CD4-positive, alpha-beta T cell treated with Interleukin-2 at 100 ng/mL for 4 hours (primary cell): ENCODE measurements at places on chromosomes 7 and 10.

DNA sequence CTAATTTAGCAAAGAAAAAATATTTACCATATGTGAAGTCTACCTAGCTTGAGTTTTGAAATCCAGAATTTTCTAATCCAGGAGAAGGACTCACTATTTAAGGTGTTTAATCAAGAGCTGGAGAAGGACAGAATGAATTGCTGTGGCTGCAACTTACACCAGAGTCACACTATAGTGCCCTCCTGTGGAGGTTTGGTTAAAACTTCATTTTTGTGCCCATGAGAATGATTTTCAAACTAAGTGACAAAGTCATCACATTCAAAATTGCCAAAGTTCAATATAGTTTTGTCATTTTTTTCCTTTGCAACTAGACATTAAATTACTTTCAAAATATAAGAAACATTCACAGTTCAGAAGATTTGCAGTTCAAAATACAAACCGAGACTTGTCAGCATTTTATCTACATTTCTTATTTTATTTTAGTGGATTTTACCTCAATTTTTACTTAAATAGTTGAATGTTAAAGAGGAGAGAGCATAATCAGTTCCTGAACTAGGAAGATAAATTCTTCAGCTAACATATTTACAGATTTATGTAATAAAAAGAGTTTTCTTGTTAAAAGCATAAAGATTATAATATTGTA lies 70.7 kb downstream of the CABCOCO1 start:
- peak; percentile 37 for DNase-seq

- DNase-seq: no peak
Measured at GRCh38 chr7:16471933-16472332, 6.4 kb upstream of the SOSTDC1 start.

GRCh38 chr7:138458576-138459412 lies 1.3 kb upstream of the TRIM24 start:
- no peak for DNase-seq

- DNase-seq: peak; percentile 54
Measured at GRCh38 chr7:3897430-3898372, 596.6 kb downstream of the SDK1 start.

- no peak for DNase-seq
Measured at GRCh38 chr7:48090095-48090805, 1.2 kb downstream of the UPP1 start.

DNA sequence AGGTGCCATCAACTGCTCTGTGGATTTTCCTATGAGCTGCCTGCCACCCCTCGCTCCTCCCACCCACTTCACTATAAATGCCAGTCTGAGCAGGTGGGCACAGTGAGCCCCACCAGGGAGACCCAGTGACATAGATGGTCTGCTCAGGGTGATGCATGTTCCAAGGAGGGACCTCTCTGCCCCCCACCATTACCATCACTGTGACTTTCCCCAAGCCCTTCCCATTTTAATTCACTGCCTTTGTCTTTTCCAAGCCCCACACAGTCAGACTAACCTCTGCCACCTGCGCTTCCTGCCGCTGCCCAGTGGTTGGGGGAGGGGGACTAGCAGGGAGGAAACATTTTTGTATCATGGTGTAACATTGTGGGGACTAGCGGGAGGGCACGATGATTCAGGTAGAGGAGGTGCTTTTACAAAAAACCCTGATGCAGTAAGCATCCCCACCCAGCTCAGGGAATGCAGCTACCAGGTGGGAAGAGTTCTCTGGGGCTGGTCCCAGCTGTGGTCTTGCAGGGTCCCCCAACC lies 24.6 kb downstream of the PRSS2 start:
- peak; percentile 66 for DNase-seq

DNA sequence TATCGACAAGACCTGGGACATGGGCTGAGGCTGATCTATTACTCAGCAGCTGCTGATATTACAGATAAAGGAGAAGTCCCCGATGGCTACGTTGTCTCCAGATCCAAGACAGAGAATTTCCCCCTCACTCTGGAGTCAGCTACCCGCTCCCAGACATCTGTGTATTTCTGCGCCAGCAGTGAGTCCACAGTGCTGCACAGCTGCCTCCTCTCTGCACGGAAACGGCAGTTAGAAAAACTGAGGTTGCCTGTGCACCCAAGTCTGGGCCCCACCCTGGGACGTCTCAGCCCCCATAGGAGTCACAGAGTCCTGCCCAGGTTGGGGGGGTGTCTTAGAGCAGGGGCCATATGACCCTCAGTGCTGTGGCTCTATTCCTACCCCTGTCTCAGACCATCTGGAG lies 167.4 kb upstream of the PRSS58 start:
- DNase-seq: no peak

GRCh38 chr7:71543396-71543795 lies 411.5 kb downstream of the GALNT17 start:
- DNase-seq: no peak

- DNase-seq: no peak
Measured at GRCh38 chr7:127954357-127954748, 76.9 kb downstream of the LRRC4 start.

DNA sequence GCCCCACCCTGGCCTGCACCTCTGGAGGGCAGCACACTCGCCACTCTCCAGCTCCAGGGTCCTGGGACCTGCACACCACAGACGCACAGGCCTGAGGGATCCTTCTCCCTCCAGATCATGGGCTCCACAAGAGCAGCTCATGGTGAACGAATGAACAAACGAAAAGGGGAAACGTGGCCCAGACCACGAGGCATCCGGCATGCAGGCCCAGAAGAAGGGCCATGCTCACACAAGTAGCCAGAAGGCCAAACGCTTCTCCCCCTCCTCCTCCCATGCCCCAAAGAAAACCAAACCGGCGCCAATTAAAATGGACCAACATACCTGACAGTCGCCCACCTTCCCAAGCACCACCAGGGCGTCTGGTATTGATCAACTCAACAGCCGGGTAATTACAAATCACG lies 30.4 kb downstream of the MAD1L1 start:
- DNase-seq: no peak

DNA sequence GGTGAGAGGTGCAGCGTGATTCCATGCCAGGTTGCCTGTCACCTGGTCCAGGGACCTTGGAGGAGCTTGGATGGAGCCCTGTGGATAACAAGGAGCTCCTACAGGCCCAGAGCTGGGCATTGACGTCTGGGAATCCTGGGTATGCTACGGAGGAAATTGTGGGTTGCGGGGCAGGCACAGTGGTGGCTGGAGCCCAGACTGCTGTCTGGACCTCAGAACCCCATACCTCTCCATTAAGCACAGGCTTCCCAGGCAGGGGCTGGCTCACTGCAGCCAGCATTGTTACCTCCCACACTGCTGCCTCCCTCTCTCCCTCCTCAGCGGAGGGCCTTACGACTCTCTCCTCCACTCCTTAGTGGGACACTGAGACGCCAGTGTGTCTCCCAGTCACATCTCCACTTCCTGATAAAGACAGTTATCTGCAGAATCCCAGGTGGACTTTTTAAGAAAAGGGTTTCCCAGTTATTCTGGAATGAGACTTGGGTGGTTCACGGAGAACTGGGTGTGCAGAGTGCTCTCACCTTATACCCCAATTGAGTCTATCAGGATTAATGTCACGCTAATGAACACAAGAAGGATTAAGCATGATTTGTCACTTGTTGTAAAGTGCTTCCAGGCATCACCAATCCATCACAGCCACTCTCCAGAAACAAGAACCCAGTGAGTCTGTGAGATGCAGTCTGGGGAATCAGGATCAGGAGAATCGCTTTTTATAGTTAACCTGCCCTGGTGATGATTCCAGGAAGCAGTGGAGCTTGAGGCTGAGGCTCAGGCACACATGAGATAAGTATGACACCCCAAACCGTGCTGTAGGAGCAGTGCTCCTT lies 309.4 kb downstream of the RPS24 start:
- no peak for DNase-seq

DNA sequence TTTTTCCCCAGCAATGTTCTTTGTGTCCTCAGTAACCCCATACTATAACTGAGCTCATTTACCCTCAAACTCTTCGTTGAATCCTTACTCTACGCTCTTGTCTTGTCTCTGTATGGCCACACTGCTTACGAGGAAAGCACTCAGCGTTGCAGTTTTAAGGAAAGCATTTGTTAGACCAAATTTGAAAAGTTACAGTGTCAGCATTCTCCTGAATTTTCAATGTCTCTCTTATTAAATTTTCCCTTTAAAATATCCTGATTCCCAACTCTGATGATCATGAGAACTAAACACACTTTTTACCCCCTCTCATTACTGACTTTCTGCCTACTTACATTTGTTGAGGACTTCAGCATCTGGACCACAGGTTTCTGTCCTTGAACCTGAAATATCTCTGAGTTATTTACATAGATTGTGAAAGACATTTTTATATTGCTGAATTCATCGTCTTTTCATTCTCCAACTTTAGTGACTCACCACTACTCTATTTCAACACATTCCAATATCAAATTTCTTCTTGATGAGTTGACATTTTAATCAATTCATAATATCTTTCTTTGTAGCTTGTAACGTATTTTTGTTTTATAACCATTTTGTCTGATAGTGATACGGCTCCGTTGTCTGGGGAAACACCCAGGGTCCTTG lies 19.8 kb upstream of the VWDE start:
- DNase-seq: no peak

GRCh38 chr7:108014215-108014614 lies 11.3 kb upstream of the LAMB1 start:
- no peak for DNase-seq

GRCh38 chr7:94431176-94431575 lies 36.5 kb downstream of the COL1A2 start:
- DNase-seq: no peak

- DNase-seq: no peak
Measured at GRCh38 chr7:45689797-45690761, 115.9 kb downstream of the ADCY1 start.

- no peak for DNase-seq
Measured at GRCh38 chr7:76155938-76156337, 45.8 kb upstream of the SRRM3 start.

- DNase-seq: no peak
Measured at GRCh38 chr10:128908499-128908898, 558.5 kb upstream of the MGMT start.

DNA sequence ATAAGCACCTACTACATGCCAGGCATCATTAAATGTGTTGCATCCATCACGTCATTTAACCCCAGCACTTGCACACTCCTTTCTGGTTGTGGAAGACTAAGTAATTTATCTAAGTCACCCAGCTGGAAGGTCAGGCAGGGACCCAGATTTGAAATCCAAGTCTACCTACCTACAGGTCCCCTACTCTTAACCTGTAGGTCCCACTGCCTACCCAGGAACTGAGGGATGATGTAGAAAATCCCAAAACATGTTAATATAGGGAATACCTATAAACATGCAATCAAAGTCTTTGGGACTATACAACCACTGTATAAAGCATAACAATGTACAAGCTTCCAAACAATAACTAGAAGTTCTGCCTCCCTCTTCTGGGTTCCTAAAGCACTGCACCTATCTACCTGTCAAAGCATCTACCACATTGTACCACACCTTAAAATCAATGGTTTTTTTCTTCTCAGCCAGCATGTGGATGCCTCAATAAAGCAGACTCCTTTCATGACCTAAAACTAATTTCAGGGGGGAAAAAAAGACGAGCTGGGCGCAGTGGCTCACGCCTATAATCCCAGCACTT lies 5.6 kb downstream of the IL6 start:
- no peak for DNase-seq

GRCh38 chr7:135143885-135144668 lies 3.8 kb upstream of the TMEM140 start:
- no peak for DNase-seq

GRCh38 chr7:16095171-16095950 lies 326.0 kb downstream of the CRPPA start:
- DNase-seq: no peak

DNA sequence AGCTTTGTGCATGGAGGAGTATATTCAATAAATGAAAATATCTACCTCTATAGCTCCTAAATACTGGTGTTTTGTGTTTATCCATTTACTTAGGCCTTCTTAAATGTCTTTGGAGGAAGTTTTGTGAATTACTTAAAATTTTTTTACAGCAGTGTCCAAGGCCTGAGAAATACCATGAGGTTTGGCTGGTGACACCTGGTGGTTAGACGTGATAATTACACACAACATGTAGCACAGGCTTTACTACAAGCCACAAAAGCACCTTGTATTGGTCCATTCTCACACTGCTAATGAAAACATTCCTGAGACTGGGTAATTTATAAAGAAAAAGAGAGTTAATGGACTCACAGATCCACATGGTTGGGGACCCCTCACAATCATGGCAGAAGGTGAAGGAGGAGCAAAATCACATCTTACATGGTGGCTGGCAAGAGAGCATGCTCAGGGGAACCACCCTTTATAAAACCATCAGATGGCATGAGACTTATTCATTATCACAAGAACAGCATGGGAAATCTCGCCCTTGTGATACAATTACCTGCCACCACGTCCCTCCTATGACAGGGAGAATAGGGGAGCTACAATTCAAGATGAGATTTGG lies 20.6 kb downstream of the HYAL4 start:
- DNase-seq: peak; percentile 58

GRCh38 chr10:31999836-32000235 lies 56.4 kb downstream of the KIF5B start:
- no peak for DNase-seq

DNA sequence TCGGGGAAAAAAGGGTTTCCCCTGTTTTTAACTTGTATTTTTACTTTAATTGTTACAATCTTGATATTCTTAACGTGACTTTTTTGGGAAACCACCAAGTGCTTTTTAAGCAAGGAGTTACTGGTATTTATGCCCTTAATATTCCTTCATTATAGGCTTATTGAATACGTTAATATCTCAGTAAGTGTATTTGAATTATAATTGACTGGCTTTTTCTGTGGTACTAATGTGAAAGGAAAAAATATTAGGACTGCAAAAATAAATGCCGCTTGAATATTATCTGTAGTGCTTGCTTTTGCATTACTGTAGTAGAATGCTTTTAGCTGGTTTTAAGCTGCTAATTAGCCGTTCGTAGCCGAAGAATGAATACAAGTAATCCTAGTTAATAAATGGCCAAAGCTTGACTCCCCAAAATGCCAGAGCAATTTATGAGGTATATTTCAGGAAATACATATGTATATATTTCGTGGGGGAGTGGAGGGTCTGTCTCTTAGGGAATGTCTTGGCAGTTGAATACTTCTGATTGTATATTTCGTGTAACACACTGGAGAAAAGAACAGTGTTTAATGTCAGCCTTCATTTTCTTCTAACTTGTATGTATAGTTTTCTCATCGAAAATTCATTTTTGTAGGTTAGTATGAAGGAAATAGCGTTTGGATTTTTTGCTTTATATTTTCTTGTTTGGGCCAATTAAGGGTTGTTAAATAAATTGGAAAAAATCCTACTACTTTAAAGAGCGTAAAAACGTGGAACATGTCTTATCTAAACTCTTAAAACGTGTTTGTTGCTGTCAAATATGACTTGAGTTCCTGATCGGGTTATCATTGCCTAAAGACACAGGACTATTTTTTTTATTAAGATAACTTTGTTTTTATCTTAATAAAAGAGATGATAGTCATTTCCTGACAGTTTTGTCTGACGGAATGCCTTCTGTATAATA lies 1.5 kb downstream of the PDCD4 start:
- no peak for DNase-seq

DNA sequence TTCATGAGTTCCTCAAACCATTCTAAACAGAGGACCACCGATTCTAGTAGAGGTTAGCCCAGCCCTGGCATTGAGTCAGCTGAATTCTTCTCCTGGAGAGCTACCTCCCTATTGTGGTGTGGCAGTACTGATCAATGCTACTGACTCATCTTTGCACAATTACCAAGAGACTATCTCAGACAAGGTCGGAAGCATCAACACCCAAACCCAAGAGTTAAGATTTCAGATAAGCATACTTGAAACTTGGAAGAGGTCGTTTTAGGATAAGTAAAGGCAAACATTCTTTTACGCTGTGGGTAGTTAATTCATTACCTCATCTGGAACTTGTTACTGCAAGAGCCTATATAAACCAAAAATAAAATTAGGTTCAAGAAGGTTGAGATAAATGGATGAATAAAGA lies 154.6 kb upstream of the NRBF2 start:
- DNase-seq: no peak

- DNase-seq: no peak
Measured at GRCh38 chr10:90289037-90289436, 568.8 kb downstream of the HTR7 start.
